HCEC 1CT (cell line): ENCODE measurements at places on chromosomes 4 and X.

DNA sequence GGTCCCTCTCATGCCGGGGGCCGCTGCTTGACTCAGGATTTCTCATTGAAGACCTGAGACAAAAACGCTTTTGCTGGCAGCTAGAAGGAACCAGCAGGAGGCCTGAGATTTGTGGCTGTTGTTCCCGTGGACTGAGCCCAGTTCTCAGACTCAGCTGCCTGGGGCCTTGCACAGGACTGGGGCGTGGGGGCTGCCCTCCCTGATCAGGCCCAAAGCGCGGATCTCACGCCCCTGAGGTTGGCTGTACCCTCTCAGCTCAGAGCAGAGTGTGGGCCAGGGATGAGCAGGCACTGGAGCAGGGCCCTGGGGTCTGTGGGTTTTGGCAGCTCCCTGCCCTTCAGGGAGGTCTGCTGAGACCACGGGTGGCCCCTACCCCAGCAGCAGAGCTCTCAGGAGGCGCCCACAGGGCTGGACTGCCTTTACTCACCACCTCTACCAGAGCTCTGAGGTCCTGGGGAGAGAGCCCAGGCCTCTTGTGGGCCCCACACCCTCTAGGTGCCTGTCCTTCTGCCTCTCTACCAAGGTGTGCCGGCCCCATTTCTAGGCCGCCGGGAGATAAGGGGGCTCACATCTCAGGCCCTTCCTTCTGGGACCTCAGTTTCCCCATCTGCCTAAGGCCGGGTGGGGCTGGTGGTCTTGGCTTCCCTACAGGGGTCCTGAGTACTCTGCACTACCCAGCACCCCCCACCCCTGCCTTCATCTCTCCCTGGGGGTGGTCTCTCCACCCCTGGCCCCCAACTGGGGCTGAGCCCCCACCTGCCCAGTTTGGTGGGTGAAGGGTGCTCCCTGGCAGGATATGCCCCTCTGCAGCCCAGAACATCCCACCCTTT is 5.6 kb downstream of the MSANTD1 start:
- DNase-seq, result no peak

DNA sequence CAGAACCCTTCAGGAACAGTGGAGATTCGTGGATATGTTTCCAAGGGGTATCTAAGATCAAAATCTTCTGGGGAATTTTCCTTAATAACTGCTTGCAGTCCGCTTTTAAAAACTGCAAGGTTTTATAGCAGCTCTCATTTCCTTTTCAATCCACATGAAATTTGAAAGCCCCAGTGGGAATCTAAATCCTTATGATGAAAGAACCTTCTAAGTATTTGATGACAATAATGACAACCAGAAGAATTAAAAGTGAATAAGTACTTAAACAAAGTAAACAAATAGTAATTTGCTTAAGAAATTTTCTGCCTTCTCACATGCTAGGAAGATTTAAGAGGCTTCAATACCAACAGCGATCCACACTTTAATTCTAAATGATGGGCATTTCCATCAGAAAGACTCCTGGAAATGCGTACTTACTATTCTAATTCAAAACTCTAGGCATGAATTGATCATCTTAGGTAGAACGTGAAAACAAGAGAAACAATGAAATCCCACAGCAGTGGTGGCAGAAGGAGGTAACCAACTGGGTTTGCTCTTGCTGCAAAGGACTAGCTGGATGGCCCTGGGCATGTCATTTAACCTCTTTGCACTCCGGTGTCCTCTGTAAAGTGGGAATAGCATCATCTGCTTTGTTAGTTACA is 37.6 kb upstream of the S100G start:
- DNase-seq, result no peak

DNA sequence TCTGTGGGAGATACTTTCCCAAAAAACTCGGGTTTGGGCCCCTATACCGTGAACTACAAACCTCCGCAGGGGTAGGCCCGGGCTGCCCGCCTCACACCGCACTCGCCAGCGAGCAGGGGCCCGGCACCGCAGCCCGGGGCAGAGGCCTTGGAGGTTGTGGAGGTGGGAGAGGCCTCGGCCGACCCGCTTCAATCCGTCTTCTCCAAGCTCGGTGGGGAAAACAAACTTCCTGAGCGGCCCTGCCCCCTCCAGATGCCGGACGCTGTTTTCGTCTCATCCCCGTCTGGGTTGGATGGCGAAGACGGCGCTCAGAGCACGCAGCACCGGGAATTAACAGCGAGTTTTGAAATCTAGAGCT is 442 bp upstream of the MCUB start:
- peak; percentile 29 for DNase-seq

DNA sequence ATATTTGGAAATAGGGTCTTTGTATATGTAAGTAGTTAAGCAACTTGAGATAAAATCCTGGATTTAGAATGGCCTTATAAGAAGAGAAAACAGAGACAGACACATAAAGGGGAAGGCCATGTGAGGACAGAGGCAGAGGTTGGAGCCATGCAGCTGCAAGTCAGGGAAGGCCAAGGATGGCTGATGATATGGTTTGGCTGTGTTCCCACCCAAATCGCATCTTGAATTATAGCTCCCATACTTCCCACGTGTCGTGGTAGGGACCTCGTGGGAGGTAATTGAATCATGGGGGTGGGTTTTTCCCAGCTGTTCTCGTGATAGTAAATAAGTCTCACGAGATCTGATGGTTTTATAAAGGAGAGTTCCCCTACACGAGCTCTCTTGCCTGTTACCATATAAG is 76.3 kb downstream of the STK32B start:
- no peak for DNase-seq

DNA sequence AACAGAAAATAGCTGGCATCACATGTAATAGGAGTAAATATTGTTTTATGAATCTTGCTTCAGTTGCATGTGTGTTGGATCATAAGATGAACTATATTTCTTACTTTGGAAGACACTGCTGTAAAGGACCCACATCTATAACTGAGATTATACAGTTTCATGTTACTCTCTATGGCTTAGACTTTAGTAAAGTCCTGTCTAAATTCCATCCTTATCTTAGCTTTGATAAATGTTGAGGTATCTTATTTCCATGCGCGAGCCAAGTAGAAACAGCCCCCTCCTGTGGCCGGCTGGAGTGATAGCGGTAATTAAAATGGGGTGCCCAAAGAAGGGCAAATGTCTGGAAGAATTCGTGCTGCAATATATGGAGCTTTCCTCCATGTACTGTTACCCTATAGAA is 43.0 kb downstream of the CCDC158 start:
- DNase-seq, result peak; percentile 7

DNA sequence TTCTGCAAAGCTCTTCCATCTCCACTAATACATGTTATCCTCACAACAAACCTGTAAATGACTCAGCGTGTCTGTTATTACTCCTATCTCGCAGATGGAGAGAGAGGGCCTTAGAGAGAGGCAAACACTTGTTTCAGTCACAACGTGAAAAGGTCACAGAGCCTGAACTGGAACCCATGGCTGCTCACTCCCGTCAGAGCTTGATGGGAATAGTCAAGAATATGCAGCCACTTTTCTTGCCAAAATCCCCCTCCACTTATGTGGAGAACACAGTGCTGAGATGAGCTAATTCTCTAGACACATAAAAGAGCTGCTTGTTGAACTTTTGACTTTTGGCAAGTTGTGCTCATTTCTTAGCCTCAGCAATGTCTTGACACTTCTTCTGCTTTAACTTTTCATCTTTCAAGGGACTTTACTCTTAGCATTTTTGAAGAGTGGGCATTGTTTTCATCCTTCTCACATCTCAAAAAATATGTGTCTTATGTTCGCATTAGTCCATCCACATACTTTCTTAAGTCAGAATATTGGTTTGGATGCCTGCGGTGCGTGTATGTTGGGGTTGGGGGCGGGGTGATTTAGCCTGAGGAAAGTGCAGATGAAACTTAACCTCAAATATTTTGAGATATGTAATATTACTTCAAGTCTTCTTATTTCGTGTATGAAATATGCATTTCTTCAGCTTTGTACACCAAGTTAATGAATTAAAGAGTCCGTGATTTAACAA is 69.2 kb downstream of the SYNPO2 start:
- no peak for DNase-seq

DNA sequence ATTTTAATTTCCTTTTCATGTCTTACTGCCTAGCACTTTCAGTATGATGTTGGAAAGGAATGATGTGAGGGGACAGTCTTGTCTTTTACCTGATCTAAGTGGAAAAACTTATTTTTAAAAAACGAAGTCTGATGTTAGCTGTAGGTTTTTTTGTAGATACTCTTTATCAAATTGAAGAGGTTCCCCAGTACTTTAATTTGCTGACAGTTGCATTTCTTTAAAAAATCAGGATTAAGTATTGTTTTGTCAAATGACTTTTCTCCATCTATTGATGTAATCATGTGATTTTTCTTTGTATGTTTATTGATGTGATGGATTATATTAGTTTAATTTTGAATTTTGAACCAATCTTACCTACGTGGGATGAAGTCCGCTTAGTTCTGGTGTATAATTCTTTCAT is 568.4 kb upstream of the AGA start:
- DNase-seq, result no peak

- DNase-seq, result no peak
These were observed 25.6 kb downstream of the ZDHHC9 start for GRCh38 chrX:129818123-129818522.

DNA sequence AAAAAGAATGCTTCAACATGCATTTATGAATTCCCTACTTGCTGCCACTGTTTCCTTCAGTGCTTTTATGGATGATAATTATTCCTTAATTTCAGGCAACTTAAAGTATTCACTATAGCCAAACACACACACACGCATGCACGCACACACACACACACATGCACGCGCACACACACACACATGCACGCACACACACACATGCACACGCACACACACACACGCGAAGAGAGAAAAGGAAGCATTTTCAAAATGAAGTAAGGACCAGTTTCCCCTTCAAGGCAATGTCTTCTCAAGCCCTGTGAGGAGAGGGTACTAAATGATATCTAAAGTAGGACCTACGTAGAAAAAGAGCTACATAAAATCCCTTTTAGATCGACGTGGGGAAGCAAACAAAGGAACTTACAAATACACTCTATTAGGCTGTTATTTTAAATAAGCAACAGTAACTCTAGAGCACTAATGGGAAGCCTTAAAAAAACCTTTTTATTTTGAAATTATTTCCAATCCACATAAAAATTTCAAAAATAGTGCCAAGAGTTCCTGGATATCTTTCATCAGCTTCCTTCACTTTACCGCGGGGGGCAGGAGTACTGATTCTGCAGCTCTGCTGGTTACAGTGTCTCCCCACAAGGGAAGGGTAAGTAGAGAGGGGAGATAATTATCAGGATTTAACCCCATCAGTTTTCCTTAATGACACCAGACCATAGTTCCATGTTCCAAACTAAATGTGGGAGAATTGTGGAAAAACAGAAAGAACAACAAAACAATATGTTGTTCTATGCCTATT is 13.7 kb downstream of the IRF2 start:
- no peak for DNase-seq

DNA sequence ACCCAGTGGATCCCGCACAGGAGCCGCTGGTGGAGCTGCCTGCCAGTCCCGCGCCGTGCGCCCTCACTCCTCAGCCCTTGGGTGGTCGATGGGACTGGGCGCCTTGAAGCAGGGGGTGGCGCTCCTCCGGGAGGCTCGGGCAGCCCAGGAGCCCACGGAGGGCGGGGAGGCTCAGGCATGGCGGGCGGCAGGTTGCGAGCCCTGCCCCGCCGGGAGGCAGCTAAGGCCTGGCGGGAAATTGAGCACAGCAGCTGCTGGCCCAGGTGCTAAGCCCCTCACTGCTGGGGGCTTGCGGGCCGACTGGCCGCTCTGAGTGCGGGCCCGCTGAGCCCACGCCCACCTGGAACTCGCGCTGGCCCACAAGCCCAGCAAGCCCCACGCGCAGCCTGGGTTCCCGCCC is 127.1 kb upstream of the TMEM164 start:
- DNase-seq, result no peak

DNA sequence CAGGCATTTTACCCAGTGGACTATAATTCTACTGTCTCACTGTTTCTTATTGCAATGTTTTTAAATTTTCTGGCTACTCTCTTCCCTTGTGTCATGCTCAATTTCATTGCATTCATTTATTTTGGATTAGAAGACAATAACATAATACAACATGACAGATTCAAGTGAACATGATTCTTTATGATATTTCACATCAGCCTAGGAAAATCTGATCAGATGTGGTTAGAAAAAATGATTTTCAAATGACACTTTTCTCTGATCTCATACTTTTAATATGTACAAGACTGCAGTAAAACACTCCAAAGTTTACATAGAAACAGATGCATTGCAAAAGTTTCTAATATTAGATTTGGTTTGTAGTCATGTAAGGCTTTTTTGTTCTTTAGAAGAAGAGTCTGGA is 586.0 kb downstream of the ACTRT1 start:
- DNase-seq, result no peak

GRCh38 chr4:6143603-6144181 is 56.7 kb downstream of the JAKMIP1 start:
- DNase-seq, result no peak

DNA sequence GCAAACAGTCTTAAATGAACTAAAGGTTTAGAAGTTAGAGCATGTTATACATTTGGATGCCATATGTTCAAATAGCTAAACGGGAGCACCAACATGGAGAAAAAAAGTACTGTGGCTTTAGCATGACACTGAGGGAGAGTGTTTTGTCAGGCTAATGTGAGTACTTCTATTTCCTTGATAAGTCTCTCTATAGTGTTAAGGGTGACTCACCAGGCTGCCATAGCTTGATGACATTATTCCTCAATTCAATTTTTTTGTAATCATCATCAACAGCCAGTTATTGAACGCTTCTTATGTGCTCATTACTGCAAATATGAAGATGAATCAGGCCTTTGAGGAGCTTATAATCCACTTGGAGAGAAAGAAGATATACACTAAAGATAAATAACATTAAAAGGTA is 211.4 kb upstream of the GPR101 start:
- no peak for DNase-seq

DNA sequence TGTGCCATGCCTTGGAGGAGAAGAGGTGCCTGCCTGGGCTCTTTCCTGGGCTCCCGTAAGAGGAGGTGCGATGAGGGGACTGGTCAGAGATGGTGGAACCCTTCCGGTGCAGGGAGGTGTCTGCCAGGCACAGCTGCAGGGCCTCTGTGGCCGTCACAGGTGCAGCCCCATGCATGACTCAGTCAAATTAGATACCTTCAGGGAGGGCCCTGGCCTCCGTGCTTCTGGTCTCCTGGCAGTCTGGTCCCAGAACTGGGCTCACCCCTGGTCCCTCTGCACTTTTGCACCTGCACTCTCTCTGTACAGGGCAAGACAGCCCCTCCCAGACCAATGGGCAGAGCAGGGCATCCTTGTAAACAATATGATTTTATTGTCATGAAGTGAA is 49.9 kb upstream of the LRPAP1 start:
- DNase-seq, result no peak

DNA sequence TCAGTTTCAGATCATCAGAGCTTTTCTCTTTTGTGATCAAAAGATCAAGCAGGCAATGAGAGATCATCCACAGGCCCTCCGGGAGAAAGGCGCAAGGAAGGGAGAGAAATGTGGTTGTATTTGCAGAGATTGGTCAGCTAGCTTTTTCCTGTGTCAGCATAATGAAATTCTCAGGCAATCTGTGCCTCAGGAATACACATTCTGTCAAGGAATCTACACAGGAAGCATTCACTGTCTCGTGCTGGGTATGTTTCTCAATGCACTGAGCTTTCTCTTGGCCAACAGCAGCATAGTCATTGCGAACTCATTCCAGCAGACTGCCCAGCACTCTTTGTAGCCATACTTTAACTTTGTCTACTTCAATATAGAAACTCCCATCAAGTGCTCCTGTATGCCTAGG is 413.7 kb downstream of the PPP3CA start:
- peak; percentile 48 for DNase-seq

GRCh38 chr4:39383690-39384089 is 17.5 kb upstream of the RFC1 start:
- no peak for DNase-seq
